ENCODE measurements at places on chromosomes 16 and 17.
A peak's percentile ranks its signal among the peaks of the same experiment; 100 is the strongest.

DNA sequence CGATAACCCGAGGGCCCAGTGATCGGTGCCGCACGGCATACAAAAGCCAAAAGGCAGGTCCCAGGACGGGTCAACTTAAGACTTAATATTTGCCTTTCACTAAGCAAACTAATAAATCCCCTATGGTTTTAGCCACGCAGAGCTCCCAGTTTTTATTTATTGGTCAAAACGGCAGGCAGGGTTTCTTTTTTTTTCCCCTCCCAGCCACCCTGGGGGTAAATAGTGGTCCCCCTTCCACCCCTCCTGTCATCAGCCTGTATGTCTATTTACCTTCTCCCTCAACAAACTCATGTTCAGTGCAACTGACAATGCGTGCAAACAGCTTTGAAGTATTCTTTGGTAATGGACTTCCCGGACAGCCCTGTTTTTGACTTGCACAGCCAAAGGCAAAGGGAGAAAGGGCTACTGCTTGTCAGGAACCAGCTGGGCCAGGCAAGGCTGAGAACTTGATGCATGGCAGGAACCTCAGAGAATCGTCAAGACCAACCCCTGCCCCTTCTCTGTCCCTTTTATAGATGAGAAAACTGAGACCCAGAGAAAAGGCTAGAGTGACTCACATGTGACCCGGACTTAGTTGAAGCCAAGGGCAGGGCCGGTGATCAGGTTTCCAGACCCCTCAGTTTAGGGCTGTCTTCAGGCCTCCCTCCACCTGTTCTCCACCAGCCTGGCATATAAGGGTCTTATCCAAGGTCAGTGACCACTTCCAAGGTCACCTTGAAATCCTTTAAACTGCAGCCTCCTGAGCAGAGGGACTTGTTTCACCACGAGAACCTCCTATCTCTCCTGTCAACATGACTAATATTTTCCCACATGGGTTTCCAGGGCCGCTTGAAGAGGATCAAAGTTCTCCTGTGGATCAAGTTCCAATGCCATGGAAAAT lies 279.0 kb downstream of the SOX9 start:
- no peak for DNase-seq

DNA sequence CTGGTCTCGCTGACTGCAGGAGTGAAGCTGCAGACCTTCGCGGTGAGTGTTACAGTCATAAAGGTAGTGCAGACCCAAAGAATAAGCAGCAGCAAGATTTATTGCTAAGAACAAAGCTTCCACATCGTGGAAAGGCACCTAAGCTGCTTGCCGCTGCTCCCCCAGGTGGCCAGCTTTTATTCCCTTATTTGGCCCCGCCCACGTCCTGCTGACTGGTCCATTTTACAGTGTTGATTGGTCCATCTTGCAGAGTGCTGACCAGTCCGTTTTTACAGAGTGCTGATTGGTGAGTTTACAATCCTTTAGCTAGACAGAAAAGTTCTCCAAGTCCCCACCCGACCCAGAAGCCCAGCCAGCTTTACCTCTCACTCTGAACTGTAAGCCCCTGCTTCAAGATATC lies 227.8 kb downstream of the ABCC12 start:
- peak; percentile 32 for DNase-seq

DNA sequence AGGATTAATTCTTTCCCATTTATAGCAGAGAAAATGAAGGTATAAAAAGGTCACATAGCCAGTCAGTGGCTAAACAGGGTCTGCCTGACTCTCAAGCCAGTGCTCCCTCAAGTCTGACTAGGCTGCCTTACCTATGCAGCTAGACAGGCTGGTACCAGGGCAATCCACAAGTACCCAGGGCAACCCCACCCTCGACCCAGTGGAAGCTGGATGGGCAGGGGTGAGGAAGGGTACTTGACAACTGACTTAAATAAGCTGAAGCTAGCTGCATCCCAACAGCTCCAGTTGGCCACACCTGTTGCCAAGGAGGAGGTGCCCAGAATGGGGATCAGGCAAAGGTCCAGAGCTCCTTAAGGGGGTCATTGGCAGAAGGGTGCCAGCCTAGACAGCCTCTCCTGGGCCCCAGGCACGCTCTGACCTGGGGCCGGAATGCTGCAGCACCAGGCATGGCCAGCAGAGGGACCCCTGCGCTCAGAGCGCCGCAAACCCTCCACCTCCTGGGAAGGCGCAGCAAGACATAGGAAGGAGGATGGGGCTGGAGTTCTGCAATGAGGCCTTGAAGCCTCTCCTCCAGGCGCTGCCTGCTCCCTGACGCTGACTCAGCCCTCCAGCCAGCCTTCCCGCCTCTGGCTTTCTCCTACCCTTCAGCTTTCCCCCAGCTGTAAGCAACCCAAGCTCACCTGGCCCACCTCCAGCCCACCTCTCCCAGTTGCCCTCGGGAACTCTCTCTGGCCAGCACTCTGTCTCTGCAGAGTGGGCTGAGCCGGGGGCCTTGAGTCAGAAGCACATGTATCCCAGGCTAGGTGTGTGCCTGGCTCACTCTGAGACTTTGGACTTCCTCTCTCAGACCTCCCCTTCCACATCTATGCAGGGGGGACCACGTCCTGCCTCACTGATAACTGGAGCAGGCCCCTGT lies 28.8 kb downstream of the MPP2 start:
- DNase-seq = peak; percentile 86

GRCh38 chr16:1464196-1464893 lies 10.5 kb downstream of the CLCN7 start:
- no peak for DNase-seq

- no peak for DNase-seq
Observed at GRCh38 chr16:86350289-86350688, 160.0 kb upstream of the FOXF1 start.

DNA sequence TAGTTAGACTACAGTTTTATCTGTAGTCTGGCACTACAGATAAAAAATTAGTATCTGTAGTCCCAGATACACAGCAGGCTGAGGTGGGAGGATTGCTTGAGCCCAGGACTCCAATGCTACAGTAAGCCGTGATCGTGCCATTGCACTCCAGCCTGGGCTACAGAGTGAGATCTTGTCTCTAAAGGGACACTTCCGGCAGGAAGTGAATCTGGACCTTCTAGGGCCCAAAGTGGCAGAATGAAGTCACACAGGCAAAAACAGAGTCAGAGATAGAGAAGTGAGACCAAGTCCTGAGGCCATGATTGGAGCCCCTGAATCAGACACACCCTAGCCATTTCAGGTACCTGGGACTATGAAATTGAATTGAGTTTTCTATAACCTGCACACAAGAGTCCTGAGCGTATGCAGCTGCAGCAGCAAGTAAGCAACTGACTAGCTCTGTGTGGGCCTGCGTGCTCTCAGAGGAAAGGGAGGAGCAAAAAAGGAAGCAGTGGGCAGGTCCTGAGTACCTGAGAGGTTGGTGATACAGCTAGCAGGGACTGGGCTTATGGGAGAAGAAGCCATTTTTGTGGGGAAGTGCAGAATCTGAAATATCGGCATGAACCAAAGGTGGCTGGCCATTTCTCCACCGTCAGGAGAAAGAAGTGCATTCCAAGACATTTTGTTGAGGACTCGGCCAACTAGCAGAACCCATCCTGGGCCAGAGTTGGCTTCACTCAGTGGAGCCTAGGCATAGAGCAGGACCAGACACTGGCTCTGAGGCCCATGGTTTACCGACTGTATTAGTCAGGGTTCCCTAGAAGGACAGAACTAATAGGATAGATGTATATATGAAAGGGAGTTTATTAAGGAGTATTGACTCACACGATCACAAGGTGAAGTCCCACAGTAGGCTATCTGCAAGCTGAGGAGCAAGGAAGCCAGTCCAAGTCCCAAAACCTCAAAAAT lies 27.2 kb upstream of the BRD7 start:
- no peak for DNase-seq

- DNase-seq = no peak
Observed at GRCh38 chr16:49503256-49504022, 129.8 kb downstream of the C16orf78 start.

DNA sequence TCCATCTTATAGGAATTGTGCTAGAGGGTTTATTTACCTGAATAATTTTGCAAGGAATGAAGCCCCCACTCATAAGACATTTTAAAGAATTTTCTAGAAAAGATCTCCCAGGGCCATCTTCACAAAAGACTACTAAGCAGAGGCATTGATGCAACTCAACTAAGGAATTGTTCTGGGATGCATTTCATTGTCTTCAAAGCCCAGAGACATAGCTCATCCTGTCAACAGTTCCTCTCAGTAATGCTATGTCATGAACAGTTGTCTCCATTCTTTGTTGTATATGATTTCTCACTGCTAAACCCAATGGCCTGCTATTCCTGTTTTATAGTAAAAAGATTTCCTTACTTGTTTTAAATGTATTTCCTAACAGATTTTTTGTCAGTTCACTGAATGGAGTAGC lies 136.8 kb upstream of the RBL2 start:
- DNase-seq = no peak

GRCh38 chr17:72004011-72004427 lies 116.8 kb upstream of the SOX9 start:
- DNase-seq = no peak

DNA sequence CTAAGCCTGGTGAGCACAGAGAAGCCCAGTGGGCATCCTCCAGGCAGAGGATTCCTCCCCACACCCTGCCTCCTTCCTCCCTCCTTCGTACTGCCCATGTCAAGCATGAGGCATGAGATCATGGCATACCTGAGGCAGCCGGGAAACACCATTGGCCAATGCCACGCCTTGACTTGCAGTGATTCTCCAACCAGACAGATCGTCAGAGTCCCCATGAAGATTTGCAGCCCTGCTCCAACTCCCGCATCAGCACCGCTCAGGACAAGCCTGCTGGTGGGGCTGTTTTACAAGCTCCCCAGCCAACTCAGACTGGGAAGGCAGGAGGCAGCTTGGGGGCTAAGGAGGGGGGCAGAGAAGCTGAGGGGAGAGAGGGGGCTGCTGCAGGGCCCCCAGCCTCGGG lies 2.9 kb upstream of the KRT16 start:
- DNase-seq = no peak

GRCh38 chr17:64694207-64694606 lies 32.1 kb upstream of the SMURF2 start:
- no peak for DNase-seq

GRCh38 chr17:83161298-83162034 lies 82.1 kb downstream of the METRNL start:
- DNase-seq = no peak

GRCh38 chr16:87048730-87049115 lies 268.5 kb downstream of the C16orf95 start:
- DNase-seq = no peak

DNA sequence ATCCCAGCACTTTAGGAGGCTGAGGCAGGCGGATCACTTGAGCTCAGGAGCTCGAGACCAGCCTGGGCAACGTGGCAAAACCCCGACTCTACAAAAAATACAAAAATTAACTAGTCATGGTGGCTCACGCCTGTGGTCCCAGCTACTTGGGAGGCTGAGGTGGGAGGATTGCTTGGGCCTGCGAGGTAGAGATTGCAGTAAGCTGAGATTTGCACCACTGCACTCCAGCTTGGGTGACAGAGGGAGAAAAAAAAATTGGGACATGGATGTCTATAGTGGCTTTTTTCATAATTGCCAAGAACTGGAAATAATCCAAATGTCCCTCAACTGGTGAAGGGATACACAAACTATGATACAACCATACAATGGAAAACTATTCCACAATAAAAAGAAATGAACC lies 28.6 kb downstream of the OSBPL7 start:
- no peak for DNase-seq

All from WERI-Rb-1 (cell line).